ENCODE measurements at places on chromosomes 4 and X.

DNA sequence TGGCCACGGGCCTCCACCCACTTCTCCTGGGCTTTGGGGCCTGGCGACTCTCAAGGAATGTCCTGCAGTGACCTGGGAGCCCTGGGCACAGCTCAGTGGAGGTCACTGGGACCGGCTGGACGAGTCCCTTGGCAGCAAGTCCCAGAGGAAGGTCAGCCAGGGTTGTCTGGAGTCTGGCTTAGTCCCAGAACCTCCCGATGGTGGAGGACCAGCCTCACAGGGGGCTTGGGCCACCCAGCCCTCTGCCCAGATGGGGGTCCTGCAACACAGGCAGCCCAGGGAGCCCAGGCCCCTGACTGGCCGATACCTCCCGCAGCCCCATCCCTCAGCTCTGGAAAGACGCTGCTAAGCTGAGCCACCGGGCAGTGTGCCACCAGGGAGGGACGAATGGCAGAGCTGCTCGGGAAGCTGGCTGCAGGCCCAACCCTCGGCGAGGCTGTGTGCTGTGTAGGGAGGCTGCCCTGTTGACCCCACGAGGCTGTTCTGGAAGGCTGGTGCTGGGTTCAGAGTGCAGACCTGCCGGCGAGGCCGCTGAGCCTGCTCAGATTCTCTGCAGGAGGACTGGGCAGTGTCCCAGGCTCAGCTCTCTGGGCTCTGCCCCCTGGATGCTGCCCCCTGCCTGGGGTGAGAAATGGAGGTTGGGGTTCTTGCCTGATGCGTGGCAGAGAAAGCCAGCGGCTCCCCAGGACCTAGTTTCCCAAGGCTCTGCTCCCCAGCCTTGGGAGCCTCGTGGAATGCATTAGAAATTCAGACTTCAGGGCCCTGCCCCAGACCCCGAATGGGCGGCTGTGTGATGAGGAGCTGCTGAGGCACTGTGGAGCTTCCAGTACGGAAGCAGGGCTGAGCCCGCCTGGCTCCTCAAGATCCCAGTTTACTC is 61.7 kb downstream of the ADRA2C start:
- H3K4me1 ChIP-seq: no peaks in the 10 kb centered on the region
- DNase-seq: no peak
- no peak overlapping the region for H3K4me3 ChIP-seq
- H3K27ac ChIP-seq: no peak overlapping the region
- no peaks in the 10 kb centered on the region for H3K36me3 ChIP-seq

- H3K4me1 ChIP-seq: no peaks in the 10 kb centered on the region
- H3K27ac ChIP-seq: no peak overlapping the region
- no peak for DNase-seq
- peaks cover 63% of the 10 kb centered on the region for H3K36me3 ChIP-seq
These were observed 28.3 kb upstream of the MSANTD1 start for GRCh38 chr4:3220476-3221183.

- H3K4me3 ChIP-seq: no peak overlapping the region
- no peaks in the 10 kb centered on the region for H3K4me1 ChIP-seq
- DNase-seq: no peak
- H3K27me3 ChIP-seq: no peaks in the 10 kb centered on the region
- no peaks in the 10 kb centered on the region for H3K36me3 ChIP-seq
These were observed 250.4 kb downstream of the PTTG2 start for GRCh38 chr4:38210396-38211114.

GRCh38 chr4:36208893-36209473 is 35.3 kb downstream of the ARAP2 start:
- no peaks in the 10 kb centered on the region for H3K27me3 ChIP-seq
- DNase-seq: no peak
- peaks cover 16% of the 10 kb centered on the region for H3K4me1 ChIP-seq
- peak overlapping the region; percentile 2 for H3K27ac ChIP-seq
- no peak overlapping the region for H3K4me3 ChIP-seq
- H3K36me3 ChIP-seq: peaks cover 2% of the 10 kb centered on the region

DNA sequence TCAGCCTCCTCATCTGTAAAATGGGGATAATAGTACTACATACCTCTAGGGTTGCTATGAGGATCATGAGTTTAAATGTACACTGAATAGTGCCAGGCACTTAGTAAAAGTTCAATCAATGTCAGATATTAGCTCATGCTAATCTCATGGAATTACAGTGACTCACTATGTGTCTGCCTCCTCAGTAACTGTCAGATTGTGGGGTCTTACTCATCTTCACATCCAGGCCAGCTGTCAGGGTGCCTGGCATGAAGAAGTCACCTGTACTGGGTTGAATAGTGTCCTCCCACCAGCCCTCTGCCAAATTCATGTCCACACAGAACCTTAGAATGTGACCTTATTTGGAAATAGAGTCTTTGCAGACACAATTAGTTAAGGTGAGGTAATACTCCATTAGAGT is 54.3 kb upstream of the STIM2 start:
- peaks cover 4% of the 10 kb centered on the region for H3K4me1 ChIP-seq
- no peak for DNase-seq
- no peak overlapping the region for H3K27ac ChIP-seq
- H3K27me3 ChIP-seq: peaks cover 12% of the 10 kb centered on the region

DNA sequence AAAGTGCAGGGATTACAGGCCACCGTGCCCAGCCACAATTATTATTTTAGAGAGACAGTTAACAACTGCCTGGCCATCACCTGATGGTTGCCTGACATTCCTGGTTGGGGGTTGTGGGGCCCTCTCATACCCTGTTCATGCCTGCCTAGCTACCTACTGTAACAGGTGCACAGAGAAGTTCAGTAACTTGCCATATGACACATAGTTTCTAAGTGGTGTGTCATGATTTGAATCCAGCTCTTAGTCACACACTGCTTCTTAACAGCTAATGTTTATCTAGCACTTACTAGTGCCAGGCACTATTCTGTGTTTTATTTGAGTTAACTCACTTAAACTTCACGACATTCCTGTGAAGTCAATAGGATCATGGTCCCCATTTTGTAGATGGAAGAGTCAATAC is 122.7 kb upstream of the JADE1 start:
- H3K36me3 ChIP-seq: no peaks in the 10 kb centered on the region
- no peak overlapping the region for H3K4me3 ChIP-seq
- no peak for DNase-seq
- H3K27me3 ChIP-seq: no peaks in the 10 kb centered on the region

- peak; percentile 76 for DNase-seq
- H3K27me3 ChIP-seq: no peaks in the 10 kb centered on the region
- peaks cover 34% of the 10 kb centered on the region for H3K4me1 ChIP-seq
- no peak overlapping the region for H3K27ac ChIP-seq
- no peak overlapping the region for H3K4me3 ChIP-seq
These were observed 120.7 kb upstream of the TRIM2 start for GRCh38 chr4:153083447-153083947.

DNA sequence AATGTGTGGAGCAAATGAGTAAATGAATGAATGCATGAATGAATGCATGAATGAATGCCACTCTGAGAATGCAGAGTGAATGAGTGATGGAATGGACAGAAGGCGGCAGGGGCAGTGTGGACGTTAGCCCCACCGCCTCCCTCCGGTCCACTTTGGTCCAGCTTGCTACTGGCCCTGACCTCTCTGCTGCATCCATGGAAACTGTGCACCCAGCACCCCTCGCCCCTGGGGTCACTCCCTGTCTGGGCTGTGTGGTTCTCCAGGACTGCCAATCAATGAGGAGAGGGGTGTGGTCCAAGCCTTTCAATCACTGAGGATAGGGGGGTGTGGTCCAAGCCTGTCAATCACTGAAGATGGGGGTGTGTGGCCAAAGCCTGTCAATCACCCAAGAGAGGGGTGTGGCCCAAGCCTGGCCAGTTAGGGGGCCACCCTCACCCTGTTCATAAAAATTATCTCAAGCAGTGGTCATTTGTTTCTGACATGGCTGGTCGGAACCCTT is 39.2 kb upstream of the ASMTL start:
- peaks cover 20% of the 10 kb centered on the region for H3K36me3 ChIP-seq
- no peaks in the 10 kb centered on the region for H3K27me3 ChIP-seq

- no peak overlapping the region for H3K4me3 ChIP-seq
- peaks cover 10% of the 10 kb centered on the region for H3K4me1 ChIP-seq
- no peak overlapping the region for H3K27ac ChIP-seq
These were observed 6.5 kb downstream of the ZNF185 start for GRCh38 chrX:152904151-152905080.

GRCh38 chrX:4754878-4755604 is 1041.6 kb upstream of the PRKX start:
- H3K27me3 ChIP-seq: no peaks in the 10 kb centered on the region
- no peaks in the 10 kb centered on the region for H3K36me3 ChIP-seq
- no peak for DNase-seq
- H3K4me1 ChIP-seq: peaks cover 8% of the 10 kb centered on the region
- peak overlapping the region; percentile 51 for H3K27ac ChIP-seq

GRCh38 chrX:123455693-123456092 is 271.6 kb downstream of the GRIA3 start:
- no peak for DNase-seq
- H3K27me3 ChIP-seq: no peaks in the 10 kb centered on the region
- H3K4me1 ChIP-seq: no peaks in the 10 kb centered on the region
- H3K27ac ChIP-seq: no peak overlapping the region

- no peaks in the 10 kb centered on the region for H3K4me1 ChIP-seq
- H3K27ac ChIP-seq: no peak overlapping the region
- no peak overlapping the region for H3K4me3 ChIP-seq
- no peak for DNase-seq
- no peaks in the 10 kb centered on the region for H3K36me3 ChIP-seq
- H3K27me3 ChIP-seq: no peaks in the 10 kb centered on the region
These were observed 162.3 kb upstream of the SMIM31 start for GRCh38 chr4:164591666-164592065.

DNA sequence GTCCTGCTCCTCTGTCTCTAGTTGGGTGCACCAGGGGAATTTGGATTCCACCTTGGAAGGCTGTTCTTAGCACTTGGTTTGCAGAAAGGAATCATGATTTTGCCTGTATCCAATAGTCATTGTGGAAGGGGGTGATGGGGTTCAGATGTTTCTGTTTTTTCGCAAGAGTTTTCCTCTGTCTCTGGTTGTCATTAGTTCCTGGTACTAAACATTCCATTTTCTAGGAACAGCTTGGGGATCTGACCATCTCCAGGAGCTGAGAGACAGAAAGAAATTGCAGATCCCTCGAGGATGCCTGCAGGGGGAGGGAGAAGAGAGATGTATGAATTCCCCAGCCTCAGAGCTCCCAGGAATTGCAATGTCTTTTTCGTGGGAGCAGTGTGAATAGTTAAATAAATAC is 70.9 kb downstream of the CYTL1 start:
- no peaks in the 10 kb centered on the region for H3K36me3 ChIP-seq
- no peak for DNase-seq
- no peaks in the 10 kb centered on the region for H3K27me3 ChIP-seq
- no peak overlapping the region for H3K4me3 ChIP-seq
- no peak overlapping the region for H3K27ac ChIP-seq

DNA sequence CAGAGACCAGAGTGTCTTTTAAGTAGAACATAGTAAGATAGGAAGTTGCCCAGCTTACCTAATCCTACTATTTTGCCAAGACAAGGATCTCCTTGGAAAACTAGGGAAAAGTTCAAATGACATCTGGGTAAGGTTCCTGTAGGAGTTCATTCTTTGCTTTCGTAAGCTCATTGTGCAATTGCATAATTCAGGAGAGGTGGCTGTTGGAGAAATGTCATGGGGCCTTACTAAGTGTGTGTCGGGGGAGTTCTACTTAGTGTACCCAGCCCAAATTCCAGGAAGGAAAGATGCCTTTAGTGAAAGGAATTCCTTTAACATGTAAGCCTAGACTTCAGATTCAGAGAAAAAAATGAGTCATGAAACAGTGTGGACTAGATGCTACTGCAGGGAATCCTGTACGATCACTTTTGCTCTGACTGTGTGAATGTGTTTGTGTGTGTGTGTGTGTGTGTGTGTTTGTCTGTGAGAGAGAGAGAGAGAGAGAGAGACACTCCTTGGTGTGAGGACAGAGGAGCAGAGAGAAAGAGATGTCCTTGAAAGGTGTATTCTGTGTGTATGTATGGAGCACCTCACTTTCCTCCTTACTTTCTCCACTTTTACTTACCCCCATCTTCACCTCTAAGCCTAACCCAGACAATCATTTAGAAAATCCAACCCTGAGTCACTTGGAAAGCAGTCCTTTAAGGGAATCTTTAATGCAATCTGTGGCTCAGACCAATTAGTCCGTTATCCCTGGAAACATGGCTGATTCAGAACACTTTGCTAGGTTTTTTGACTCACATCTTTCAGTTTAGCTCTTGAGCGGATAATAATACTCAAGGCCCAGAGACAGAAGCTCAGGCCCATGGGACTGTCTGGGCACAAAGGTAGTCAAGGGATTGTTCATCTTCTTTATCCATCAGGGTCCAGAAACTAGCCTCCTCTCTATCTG is 114.5 kb upstream of the ACSL4 start:
- no peak for DNase-seq
- no peak overlapping the region for H3K27ac ChIP-seq
- H3K4me3 ChIP-seq: no peak overlapping the region
- no peaks in the 10 kb centered on the region for H3K4me1 ChIP-seq

DNA sequence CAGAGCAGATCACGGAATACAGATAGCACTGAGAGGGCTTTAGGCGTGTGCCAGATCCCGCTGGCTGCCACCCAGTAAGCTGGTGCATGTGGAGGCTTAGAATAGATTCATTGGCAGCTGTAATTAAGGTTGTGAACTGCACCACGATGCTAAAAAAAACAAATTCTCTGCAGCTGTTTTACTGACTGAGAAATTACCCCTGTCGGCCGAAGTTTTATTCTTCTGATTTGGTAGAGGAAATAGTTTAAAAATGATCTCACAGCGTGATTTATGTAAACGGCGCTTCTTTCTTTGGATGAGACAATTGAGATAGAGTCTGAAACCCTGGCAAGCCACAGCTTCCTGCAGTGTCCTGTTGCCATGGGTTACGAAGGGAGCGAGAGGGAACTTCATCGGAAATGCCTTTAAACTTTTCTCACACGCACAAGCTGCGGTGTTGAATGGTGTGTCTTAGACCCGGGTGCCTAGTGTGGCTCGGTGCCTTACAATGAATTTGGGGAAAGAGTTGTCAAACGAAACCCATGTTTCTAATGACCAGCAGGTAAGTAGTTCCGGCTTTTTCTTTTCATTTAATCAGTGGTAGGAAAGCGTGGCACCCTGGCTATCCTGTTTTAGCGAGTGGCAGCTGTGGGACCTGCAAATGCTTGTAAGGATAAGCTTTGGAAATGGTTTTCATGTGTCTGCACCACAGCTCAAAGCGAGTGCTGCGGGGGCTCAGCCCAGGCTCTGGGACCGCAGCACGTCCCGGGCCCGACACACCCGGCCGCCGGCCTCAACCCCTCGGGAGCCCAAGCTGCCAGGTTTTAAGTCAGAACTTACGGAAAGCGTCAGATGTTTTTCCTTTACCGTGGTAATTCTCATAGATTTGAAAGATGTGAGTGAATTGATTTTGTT is 71.7 kb upstream of the HGFAC start:
- no peaks in the 10 kb centered on the region for H3K27me3 ChIP-seq
- peak; percentile 80 for DNase-seq
- no peaks in the 10 kb centered on the region for H3K4me1 ChIP-seq
- H3K4me3 ChIP-seq: peak overlapping the region; percentile 50
- H3K36me3 ChIP-seq: no peaks in the 10 kb centered on the region

DNA sequence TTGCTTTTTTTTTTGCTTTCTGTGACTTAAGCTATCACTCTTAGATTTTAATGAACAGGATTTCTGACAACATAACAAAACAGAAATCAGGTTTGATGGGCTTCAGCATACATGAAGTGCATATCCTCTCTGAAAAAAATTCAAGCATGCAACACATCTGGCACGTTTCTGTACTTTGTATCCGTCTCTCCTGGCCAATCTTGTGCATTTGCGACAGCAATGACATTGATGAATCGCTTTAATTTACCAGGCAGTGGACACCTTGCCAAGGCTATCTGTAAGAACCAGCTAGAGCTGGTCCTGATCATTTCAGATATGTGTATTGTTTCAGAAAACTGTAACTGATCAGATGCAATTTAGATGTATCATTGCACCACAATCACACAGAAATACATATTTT is 93.3 kb downstream of the CCSER1 start:
- H3K27ac ChIP-seq: no peak overlapping the region
- H3K4me1 ChIP-seq: no peaks in the 10 kb centered on the region
- DNase-seq: no peak
- no peak overlapping the region for H3K4me3 ChIP-seq
- H3K27me3 ChIP-seq: no peaks in the 10 kb centered on the region
- H3K36me3 ChIP-seq: no peaks in the 10 kb centered on the region

Data from common myeloid progenitor, CD34-positive (primary cell).